ENCODE measurements at places on chromosomes 6 and 20.
A peak's percentile ranks its signal among the peaks of the same experiment; 100 is the strongest.

DNA sequence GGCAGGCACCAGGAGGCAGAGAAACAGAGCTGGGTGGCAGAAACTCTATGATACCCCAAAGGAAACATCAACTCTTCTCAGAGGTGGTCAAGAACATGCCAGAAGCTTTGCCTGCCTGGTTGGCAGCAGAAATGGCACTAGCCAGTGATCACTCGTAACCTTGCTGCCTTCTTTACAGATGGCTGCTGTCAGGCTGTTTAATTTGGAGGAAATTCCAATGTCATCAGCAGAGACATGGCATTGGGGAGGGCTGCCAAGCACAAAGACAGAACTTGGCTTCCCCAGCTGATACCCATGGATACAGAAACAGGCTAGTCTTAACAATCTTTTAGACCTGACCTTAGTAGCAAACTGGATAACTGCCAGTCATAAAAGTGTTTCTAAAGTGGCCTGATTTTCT, 153.6 kb downstream of the GMPR start:
- DNase-seq, result no peak

GRCh38 chr6:124396361-124396760, 565.9 kb upstream of the RNF217 start:
- DNase-seq, result no peak

DNA sequence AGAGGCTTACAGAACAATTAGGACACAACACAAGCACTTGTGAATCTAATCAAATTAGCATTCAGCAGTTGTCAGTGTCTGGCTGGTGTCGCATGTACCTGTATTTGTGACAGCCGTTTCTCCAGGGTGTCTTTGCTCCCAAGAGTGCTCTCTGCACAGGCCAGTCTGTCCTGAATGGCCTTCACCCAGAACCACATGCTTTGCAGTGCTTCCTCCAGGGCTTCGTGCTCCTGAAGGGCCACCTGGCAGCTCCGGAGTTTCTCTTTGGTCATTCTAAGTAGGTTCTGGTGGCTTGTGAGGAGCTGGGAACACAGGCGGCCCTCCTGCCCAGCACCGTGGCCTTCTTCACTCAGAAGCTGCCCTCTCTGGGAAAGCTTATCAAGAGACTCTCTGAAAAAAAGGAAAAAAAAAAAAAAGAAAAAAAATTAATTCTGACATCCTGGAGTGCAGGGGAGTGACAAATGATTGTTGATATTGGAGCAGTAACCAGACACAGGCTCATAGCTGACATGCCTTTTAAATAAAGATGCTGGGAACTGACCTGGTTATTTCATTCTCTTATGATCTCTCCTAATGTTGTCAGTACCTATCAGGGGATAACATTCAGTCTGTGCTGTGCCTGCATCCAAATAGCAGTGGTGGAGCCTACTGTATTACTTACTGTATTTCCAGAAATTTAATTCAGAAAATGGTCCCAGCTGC, 245.8 kb downstream of the SYNE1 start:
- no peak for DNase-seq

GRCh38 chr6:154928325-154928922, 66.7 kb upstream of the TIAM2 start:
- peak; percentile 78 for DNase-seq

GRCh38 chr6:6785163-6785521, 196.6 kb downstream of the LY86 start:
- no peak for DNase-seq

GRCh38 chr6:47633141-47633540, 65.2 kb upstream of the ADGRF4 start:
- DNase-seq, result no peak

DNA sequence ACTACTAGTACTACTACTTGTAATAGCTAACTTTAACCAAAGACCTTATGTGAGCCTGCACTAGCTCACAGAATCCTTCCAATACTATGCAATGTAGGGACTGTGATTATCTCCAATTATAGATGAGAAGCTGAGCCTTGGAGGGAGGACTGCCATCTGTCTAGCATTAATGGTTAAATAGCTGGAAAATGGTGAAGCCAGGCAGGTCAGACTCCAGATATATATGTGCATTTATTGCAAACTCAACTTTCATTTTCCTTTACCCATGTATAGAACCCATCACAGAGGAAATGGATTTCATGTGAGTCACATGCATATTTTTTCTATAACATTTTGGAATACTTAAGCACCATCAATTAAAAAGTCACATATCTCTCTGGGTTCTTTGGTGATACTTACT, 229.9 kb downstream of the BCAS1 start:
- DNase-seq, result no peak

DNA sequence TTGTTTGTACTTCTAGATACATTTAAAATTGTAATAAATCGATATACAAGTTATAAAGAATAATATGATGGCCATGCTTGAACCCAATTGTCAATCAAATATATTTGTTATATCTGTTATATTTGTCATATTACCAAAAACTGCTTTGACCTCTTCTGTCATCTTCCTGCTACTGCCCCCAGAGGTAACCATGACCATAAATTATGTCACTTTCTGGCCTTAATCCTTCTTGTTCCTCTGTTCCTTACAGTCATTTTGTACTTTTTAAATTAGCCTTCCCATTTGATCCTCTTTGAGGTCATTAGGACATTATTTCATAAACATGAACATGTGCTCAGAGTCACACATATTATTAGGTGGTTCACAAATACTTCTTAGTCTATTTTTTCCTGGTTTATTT, 124.7 kb downstream of the HFE start:
- DNase-seq, result no peak

GRCh38 chr6:10205892-10206291, 209.0 kb downstream of the TFAP2A start:
- no peak for DNase-seq

DNA sequence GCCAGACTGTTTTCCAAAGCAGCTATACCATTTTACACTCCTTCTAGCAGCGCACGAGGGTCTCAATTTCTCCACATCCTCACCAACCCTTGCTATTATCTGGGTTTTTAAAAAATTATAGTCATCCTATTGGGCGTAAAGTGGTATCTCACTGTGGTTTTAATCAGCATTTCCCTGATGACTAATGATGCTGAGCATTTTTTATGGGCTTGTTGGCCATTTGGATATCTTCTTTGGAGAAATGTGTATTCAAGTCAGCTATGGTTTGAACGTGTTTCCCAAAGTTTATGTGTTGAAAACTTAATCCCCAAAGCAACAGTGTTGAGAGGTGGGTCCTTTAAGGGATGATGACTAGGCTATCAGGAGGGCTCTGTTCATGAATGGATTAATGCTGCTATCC, 6.7 kb downstream of the MCUR1 start:
- DNase-seq, result no peak

- no peak for DNase-seq
Measured at GRCh38 chr20:20317195-20317594, 50.7 kb upstream of the INSM1 start.

- DNase-seq, result no peak
Measured at GRCh38 chr6:16343593-16343992, 105.2 kb downstream of the GMPR start.

- peak; percentile 61 for DNase-seq
Measured at GRCh38 chr20:40741507-40742106, 52.6 kb upstream of the MAFB start.

- peak; percentile 18 for DNase-seq
Measured at GRCh38 chr6:37860226-37860839, 40.8 kb downstream of the ZFAND3 start.

DNA sequence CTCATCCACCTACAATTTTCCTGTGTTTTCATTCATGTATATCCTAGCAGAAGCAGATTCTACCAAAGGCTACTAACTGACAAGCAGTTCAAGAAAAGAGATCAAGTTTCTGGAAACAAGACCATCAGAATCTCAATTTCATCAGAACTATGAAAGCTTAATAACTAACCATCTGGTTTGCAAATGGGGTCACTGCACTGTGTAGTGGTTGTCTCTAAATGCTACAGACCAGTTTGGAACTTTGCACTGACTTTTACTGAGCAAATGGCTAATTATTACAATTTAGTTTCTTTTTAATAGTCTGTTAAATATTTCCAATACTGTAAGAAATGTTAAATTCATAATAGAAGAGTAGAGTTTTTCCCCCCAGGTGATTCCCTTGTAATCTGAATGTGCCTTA, 64.5 kb downstream of the REPS1 start:
- no peak for DNase-seq

DNA sequence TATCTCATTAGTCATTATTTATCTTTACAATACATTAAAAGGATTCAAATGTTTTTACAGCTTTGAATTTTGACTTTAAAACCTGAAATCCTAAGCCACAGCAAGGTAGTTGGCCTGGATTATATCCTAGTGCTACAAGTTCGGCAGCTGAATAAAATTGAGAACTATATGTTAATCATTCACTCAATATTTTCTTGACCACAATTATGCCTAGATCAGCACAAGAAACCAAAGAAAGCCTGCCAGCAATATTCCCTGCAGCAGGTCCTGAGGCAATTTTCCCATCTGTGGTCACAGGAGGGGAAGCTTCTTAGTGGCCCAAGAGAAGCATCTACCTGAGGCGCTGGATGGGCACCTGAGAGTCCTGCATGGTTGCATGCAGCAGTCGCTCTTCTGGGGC, 183.5 kb downstream of the GMDS start:
- DNase-seq, result no peak

DNA sequence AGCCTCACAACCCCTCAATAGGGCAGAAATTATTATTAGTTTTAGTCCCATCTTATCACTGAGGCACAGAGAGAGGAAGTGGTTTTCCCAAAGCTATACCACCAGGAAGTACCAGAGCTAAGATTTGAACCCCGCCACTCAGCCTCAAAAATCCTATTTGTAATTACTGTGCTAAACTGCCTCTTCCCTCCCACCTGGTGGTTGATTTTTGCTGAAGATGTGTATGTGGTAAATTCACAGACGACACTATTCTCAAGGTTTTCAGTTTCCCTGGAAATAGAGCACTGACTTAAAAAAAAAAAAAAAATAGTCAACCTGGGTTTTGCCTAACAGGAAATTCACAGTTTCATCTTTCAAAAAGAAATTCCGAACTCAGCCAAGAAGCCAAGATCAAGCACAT, 57.9 kb downstream of the TSHZ2 start:
- DNase-seq, result peak; percentile 22

GRCh38 chr6:161557333-161558107, 283.7 kb upstream of the AGPAT4 start:
- no peak for DNase-seq
